ENCODE measurements at places on chromosomes 11 and 22.

- DNase-seq: no peak
These were observed 734 bp downstream of the ACR start for GRCh38 chr22:50738649-50739227.

GRCh38 chr11:112128483-112129121 is 35.3 kb downstream of the IL18 start:
- peak; percentile 80 for DNase-seq

- no peak for DNase-seq
These were observed 7.5 kb upstream of the MYH9 start for GRCh38 chr22:36395055-36395849.

- DNase-seq: no peak
These were observed 369.3 kb downstream of the CADM1 start for GRCh38 chr11:115134926-115135325.

GRCh38 chr11:112558691-112559090 is 298.0 kb upstream of the PLET1 start:
- DNase-seq: no peak

DNA sequence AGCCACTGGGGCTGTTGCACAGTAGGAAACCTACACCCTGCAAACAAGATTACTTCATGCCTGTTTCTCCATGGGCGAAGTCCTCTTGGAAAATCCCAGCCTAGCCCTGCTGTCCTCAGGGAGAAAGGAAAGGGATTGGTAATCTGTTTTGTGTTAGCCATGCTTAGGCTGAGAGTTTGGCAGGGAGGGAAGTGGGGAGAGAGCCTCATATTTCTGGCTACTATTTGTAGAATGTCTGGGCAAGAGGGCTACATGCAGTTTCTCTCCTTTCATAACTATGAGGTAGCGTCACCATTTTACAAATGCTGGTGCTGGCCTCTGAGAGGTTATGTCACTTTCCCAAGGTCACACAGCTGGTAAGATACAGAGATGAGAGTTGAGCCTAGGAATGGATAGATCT is 737 bp upstream of the MFRP start:
- no peak for DNase-seq

GRCh38 chr22:23218867-23219251 is 38.5 kb downstream of the BCR start:
- peak; percentile 54 for DNase-seq

GRCh38 chr11:68444566-68444965 is 16.0 kb upstream of the PPP6R3 start:
- no peak for DNase-seq

DNA sequence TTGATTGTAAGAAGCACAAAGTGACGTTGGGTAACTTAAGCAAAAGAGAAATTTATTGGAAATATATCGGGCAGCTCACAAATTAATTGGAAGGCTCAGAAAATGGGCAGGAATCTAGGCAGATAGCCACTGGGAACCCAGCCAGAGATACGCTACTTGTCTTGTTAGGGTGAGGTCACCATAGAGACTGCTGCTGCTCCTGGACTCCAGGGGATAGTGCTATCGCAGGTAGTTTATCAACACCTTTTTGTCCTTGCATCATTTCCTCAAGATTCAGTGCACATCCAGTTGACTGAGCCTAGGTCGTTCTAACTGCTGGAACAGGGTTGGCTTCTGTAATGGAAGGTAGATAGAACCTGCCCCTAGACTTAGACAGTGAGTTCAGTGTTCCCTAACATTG is 19.6 kb downstream of the AMOTL1 start:
- DNase-seq: no peak

- DNase-seq: no peak
These were observed 34.9 kb downstream of the JRKL start for GRCh38 chr11:96424693-96425092.

DNA sequence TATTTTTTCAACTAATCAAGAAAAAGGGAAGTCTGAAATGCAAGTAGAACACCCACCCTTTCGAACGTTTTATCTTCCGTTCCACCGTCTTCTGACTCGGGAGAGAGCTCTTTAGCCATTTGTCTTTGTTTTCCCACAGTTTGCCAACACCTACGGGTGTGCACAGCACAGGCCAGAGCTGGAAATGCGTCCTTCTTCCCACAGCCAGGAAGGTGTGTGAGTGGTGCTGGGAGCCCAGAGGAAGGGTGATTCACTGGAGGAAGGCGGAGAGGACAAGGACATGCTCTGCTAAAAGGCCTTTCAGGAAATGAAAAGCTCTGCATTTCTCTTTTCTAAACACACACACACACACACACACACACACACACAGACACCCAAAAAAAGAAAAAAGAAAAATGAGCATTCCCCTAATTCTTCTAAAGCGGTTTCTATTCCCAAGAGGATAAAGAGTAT is 18.5 kb downstream of the ENDOD1 start:
- no peak for DNase-seq

GRCh38 chr11:67314218-67314617 is 10.9 kb downstream of the SSH3 start:
- no peak for DNase-seq

DNA sequence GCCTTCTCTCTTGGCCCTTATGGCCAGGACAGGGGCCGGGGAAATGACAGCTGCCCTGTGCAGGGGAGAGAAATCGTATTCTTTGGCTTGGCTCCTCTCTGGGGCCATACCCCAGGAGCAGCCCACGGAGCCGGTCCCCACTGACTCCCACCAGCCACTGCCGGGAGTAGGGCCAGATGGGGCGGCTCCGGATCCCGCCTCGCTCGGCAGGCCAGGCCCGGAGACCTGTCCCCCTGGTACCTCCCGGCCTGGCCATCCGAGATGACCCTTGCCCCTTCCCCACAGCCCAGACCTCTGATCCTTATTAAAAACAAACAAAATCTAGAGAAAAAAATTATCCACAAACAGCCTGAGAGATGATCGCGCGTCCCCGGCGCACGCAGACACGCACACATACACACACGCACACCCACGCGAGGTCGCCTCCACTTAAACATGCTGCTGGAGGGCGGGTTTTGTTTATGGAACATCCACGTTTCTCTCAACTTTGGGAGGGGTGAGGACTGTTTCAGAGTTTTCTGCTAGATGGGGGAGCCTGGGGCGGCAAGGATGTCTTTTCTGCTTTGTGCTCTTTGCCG is 59.1 kb downstream of the IGLL1 start:
- no peak for DNase-seq

- DNase-seq: no peak
These were observed 39.0 kb upstream of the MMP20 start for GRCh38 chr11:102664001-102664752.
